ENCODE measurements at places on chromosomes 16 and 17. TPM values are rescaled to one million over a fixed set of nuclear protein-coding genes. Genes with fewer than 3 reads are reported as not detected.

- no peaks in the 10 kb centered on the region for H3K27me3 ChIP-seq
- no peak for DNase-seq
- peaks cover 76% of the 10 kb centered on the region for H3K36me3 ChIP-seq
- no peak overlapping the region for H3K4me3 ChIP-seq
These were observed 41.6 kb downstream of the RNF157 start for GRCh38 chr17:76198702-76199101.

GRCh38 chr16:64724339-64724738, 397.5 kb downstream of the CDH11 start:
- DNase-seq, result no peak
- no peak overlapping the region for H3K4me3 ChIP-seq
- no peaks in the 10 kb centered on the region for H3K36me3 ChIP-seq
- no peaks in the 10 kb centered on the region for H3K27me3 ChIP-seq

- H3K4me3 ChIP-seq, result no peak overlapping the region
- DNase-seq, result no peak
- H3K27me3 ChIP-seq, result no peaks in the 10 kb centered on the region
- H3K36me3 ChIP-seq, result peaks cover 45% of the 10 kb centered on the region
- H3K27ac ChIP-seq, result no peak overlapping the region
These were observed 128.9 kb downstream of the DYNLRB2 start for GRCh38 chr16:80669673-80670072.

Gene NPIPB13
- total RNA-seq, result 9.8 TPM

DNA sequence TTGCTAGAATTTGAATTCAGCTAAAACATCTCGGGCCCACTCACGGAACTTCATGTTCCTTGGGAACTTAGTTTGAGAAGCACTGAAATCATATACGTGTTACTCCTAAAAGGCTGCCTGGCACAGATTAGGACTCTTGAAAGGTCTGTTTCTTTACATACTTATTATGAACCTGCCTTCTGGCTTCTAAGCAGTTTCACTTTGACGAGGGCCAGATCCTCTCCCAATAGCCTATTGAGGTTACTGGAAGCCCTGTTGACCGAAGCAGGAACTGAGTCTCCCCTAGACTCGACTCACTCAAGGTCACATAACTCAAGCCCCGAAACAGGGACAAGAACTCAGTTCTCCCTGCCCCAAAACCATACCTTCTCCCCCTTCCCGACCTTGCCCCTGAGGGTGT, 121.9 kb upstream of the PLCG2 start:
- H3K4me1 ChIP-seq, result no peaks in the 10 kb centered on the region
- no peak overlapping the region for H3K4me3 ChIP-seq
- no peaks in the 10 kb centered on the region for H3K27me3 ChIP-seq
- no peak overlapping the region for H3K27ac ChIP-seq
- peaks cover 4% of the 10 kb centered on the region for H3K36me3 ChIP-seq
- no peak for DNase-seq

GRCh38 chr17:76416899-76417298, 32.5 kb downstream of the SPHK1 start:
- no peak for DNase-seq
- H3K27ac ChIP-seq, result no peak overlapping the region
- no peaks in the 10 kb centered on the region for H3K36me3 ChIP-seq
- no peak overlapping the region for H3K4me3 ChIP-seq
- peaks cover 4% of the 10 kb centered on the region for H3K4me1 ChIP-seq

Data from activated CD4-positive, alpha-beta memory T cell treated with anti-CD3 and anti-CD28 coated beads, Interleukin-2, amount 10 ng/mL, durations not matched to agents 7 days and 5 days (primary cell).